ENCODE measurements at places on chromosomes 11 and 22.

GRCh38 chr22:39728236-39728860 lies 157.8 kb downstream of the CACNA1I start:
- DNase-seq, result no peak

DNA sequence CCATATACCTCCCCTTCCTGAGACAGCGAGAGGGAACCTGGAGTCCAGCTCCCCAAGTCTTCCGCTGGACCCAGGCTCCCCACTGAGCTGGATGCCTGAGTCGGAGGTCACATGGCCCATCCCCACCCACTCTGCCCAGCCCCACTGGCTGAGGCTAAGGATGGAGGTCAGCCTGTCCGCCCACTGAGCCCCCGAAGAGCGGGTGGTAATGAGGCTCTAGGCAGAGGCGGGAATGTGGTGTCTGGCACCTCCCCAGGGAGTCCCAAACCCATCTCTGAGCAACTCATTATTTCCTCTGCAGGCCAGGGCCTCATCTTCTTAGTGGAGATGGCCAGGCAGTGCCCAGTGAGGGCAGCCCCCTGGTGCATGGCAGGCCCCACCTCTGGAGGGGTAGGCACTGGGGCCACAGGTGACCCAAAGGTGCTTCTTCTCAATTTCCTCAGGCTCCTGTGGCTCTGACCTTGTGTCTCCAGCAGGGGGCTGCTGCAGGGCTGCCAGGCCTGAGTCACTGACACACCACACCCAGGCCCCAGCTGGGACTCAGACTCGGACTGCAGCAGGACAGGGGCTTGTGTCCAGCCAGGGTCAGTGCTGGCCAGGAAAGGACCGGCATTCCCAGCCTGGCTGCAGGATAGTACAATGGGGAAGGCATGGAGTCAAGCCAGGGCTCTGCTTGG lies 10.2 kb upstream of the PDE2A start:
- peak; percentile 65 for DNase-seq

DNA sequence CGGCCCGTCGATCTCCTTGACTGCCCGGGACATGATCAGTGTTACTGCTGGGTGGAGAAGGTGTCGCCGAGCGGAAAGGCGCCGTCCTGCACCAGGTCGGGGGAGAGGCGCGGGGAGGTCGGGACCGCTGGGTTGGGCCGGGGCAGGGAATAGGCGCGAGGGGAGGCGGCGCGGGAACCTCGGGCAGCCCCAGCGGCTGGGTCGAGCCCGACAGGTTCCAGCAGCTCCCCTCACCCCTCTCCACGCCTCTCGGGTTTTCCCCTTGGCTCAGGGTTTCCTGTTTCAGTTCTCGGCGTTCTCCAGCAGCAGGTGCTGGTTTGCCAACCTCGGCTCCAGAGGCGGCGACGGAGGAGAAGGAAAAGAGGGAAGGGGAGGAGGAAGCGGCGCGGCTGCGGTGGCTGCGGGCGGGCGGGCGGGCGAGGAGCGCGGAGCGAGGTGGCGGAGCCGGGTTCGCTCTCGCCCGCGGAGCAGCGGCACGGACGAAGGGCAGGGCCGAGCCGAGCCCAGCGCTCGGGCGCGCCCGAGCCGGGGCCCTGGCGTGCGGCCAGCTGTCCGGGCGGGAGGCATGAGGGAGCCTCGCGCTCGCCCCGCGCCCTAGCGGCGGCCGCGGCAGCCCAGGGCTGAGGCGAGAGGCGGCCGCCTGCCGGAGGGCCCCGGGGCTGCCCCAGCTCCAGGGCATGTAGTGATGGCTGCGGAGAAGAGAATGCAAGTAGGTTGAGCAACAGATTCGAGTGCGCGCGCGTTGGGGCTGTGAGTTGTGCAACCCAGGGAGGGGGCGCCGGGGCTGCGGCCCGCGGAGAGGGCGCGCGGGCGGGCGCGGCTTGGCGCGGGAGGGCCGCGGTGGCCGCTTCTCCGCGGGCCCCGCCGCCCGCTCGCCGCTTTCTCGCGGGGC lies at the start of gene ZC3H12C:
ZC3H12C (plus strand) TSS at position 878 of the 892 bp plus-strand sequence. CDS start 20 bp downstream, outside the sequence.
- DNase-seq, result peak; percentile 86

- DNase-seq, result no peak
Observed at GRCh38 chr11:92707665-92708064, 261.8 kb upstream of the MTNR1B start.

DNA sequence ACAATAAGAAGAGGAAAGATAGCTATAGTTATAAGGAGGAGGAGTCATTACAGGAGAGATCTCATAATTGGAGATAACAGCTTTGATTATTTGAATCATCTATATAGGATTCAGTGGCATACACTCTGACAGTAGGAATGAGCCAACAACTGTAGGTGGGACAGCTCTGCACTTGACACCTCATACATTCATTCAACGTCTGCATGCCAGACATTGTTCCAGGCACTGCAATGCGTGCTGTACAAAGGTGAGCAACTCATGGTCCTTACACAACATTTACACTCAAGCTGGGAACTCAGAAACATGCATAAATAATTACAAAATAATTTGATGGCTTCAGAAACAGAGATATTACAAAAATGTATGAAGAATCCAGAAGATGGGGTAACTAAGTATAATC lies 154.3 kb downstream of the MSANTD4 start:
- DNase-seq, result no peak

DNA sequence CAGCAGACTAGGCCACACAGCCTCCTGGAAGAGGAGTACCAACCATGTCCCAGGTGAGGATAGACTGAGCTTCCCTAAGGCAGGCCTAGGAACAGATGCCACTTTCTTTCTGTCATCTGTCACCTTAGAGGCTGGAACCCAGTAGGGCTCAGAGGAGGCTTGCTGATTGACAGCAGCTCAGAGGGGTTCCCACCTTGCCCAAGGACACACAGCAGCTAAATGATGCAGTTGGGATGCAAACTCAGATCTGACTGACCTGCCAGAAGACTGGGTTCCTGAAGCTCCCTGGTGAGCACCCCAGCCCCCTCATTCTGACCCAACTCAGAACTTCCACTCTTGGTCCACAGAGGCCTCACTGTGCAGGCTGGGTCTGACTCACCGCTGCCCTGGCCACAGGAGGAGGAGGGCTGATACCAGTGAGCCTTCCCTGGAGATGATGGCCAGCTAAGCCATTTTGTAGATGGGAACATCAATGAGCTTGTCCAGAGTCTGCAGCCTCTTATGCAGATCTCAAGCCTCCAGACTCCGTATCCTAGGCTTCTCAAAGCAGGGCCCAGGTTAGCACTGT lies 14.0 kb downstream of the CAPN5 start:
- no peak for DNase-seq

DNA sequence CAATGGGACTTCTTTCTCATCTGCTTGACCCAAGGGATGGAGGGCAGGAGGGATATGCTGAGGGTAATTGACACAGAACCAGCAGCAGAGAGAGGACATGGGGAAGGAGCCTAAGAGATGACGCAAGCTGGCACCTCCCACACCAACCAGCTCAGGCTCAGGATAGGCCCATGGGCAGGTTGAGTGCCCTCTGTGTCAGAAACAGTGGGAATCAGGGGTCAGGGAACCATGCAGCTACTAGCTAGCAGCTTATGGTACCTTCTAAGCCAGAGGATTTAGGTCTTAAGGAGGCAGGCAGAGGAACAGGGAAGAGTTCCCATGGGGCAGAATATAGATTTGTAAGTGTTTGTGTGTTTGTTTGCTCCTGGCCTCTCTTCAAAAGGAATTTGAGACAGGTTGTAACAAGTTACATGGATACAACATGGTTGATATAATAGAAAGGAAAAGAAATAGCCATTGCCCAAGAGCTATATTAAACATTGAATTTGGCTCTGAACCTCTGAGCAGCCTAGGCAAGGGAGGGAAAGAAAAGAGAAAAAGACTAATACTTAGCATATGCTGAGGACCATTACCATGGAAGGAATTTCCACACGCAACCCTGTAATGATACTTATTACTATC lies 39.9 kb upstream of the NAV2 start:
- DNase-seq, result no peak

DNA sequence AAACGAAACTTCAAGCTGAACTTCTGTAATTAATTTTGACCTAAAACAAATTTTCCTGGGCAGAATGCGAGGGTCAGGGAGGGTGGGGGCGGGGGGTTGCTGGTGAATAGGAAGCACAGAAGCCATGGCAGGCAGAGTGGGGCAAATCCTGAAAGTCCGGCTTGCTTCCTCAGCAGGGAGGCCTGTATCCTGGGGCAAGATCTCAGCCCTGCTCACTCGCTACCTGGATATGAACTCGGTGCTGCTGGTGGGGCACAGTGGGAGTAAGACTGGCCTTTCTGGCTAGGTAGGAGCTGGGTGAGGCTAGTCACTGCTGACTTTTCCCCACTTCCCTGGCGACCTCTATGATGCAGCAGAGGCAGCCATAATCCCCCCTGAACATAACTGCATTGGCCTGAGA lies 168.9 kb upstream of the CHORDC1 start:
- no peak for DNase-seq

GRCh38 chr11:63769042-63769713 lies 603 bp upstream of the ZFTA start:
- peak; percentile 36 for DNase-seq

- no peak for DNase-seq
Observed at GRCh38 chr11:101115671-101116160, 13.9 kb downstream of the PGR start.

DNA sequence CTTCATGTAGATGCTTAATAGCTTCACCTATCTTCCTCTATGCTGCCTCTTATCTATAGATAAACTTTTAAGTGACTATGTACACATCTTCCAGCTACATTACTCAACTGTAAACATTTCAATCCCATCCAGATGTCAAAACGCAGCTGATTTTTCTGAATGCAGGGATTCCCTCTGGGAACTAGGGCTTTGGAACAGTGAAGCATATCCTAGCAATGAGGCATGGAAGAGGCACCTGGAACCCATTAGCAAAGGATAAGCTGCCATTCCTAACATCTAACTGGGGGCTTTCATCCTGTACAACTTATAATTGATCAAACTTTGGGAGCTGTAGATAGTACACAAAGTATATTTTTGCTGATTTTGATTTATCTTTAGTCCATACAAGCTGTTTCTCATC lies 40.8 kb upstream of the OPCML start:
- DNase-seq, result no peak

- DNase-seq, result no peak
Observed at GRCh38 chr11:128496249-128496648, 91.1 kb downstream of the ETS1 start.

- DNase-seq, result no peak
Observed at GRCh38 chr11:113288286-113288863, 26.0 kb upstream of the TTC12 start.

DNA sequence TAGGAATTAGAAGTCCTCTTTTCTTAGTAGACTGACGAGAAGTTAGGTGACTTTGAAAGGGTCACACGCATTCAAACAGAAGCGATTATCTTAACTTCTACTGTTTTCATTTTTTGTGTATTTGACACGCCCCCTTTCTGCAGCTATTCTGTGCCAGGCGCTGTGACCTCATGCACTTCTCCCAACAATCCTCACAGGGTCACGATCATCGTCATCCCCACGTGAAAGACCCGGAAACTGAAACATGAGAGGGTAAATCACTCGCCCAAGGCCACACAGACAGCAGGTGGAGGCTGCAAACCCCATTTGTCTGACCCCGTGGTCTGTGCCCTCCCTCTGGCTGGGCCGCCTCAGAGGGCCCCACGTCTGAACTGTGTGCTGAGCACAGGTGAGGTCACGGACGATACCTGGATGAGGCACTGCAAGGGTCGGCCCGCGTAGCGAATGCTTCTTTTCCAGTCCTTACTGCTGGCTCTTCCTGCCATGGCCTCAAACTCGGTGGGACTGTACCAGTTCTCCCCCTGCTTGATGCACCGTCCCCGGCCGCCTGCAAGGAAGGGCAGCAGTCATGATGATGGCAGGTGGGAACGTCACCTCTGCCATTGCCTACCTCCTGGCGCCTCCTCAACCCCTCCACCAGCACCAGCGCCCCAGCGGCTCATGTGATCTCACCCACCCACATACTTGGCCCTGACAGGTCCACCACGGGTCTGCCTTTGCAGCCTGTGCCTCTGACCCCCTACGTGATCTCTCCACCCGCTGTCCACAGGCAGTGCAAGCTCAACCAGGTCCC lies 8.4 kb downstream of the DEAF1 start:
- no peak for DNase-seq

DNA sequence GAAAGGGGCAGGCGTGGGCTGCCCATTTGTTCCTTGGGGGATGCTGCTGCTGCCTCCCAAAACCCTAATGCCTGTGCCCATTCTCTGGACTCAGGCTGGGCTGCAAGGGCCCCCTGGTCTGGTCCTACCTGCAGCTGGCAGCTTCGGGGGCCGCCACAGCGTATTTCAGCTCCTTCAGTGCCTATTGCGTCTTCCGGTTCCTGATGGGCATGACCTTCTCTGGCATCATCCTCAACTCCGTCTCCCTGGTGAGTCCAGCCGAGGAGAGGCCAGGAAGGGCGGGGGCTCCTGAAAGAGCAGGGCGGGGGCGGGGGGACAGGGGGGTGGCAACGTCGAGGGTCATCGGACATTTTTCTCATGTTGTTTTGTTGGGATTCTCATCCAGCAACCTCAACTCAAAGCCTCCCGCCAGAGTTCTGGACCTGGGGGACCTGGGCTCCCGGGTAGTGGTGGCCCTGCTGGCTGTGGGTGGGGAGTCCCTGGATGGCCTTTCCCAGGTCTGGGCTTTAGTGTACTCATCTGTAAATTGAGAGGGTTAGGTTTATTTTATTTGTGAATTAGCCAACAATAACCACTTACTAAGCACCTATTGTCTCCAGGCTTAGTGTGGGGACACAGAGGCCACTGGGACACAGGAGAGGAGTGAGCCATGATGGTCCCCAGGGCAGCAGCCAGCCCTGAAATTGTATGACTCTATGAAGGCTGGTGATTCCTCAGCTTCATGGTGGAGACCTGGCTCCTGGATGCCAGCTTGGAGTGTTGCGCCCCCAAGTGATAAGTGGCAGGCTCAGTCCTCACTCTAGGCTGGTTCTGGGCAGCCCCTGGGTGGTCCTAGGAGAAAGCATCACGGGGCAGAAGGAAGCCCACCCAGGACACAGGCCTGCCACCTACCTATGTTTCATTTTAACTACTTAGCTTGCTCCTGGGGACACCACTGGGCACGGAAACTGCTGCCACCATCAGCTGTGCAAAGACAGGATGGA lies 36.0 kb downstream of the CAPN1 start:
- no peak for DNase-seq

DNA sequence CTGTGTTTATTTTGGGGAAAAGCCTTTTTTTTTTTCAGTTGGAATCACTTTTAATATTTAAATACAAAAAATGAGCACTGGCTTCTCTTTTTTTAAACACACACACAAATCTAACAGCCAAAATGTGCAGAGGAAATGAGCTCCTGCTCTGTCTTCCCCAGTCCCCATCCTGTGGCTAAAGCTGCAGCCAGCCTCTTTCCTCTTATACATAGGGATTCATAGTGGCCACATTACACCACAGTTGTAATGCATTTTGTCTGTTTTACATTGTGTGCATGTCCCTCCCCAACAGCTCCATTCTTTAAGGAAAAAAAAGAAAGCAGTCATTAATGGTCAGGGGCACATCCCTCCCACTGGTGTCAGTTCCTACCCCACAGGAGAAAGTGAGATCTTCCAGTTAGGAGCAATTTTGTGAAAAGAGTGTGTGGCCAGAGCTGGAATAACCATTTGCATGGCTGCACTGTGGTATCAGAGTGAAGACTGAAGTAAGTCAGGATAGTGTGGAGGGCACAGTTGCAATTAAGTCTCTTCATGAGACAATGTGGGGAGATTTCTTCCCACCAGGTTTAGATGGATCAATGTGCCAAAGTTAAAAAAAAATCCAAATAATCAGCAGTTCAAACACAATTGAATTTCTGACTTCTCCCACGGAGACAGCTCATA lies 220.6 kb downstream of the TMEM135 start:
- DNase-seq, result no peak

Measured in astrocyte of the spinal cord (primary cell).